ENCODE measurements at places on chromosomes 13 and 19. TPM values are rescaled to one million over a fixed set of nuclear protein-coding genes. Genes with fewer than 3 reads are reported as not detected.

Gene FFAR1
- total RNA-seq, result not detected

Gene TNFSF11
- total RNA-seq, result 1.5 TPM

Gene SGCG
- 0.16 TPM for total RNA-seq

Gene CGB5
- 2.1 TPM for total RNA-seq

Gene CDX2
- not detected for total RNA-seq

Gene PINLYP
- 1.3 TPM for total RNA-seq

Gene ADAMTS10
- total RNA-seq, result 5.5 TPM

Gene CEACAM7
- total RNA-seq, result not detected

Gene SIGLEC8
- total RNA-seq, result not detected

Gene OR10H1
- not detected for total RNA-seq

Gene CRX
- total RNA-seq, result not detected

Gene FBXO17
- total RNA-seq, result 53.4 TPM

Gene RXFP2
- total RNA-seq, result not detected

Gene ATP7B
- 10.8 TPM for total RNA-seq

Gene WASF3
- 3.7 TPM for total RNA-seq

Gene ZNF71
- total RNA-seq, result 11.2 TPM

Gene CYP4F3
- not detected for total RNA-seq

Gene TNFRSF19
- total RNA-seq, result 6.8 TPM

Gene SELENOV
- not detected for total RNA-seq

Gene GAS6
- 169 TPM for total RNA-seq

Gene CABP5
- not detected for total RNA-seq

Gene VPS36
- total RNA-seq, result 12.2 TPM

Gene FGF9
- total RNA-seq, result 0.51 TPM

Gene KASH5
- total RNA-seq, result not detected

Gene PLEKHG2
- 27.1 TPM for total RNA-seq

Gene STAP2
- 42.7 TPM for total RNA-seq

Gene PSG6
- not detected for total RNA-seq

Gene ADGRE3
- not detected for total RNA-seq

Gene TMC4
- 4.1 TPM for total RNA-seq

Gene FGF22
- 0.16 TPM for total RNA-seq

Gene SLC17A7
- total RNA-seq, result under 0.01 TPM

Gene MIER2
- 20.2 TPM for total RNA-seq

Gene KIR2DL4
- not detected for total RNA-seq

Gene CYSLTR2
- not detected for total RNA-seq

Gene SEMA6B
- total RNA-seq, result 0.49 TPM

Gene GPR32
- not detected for total RNA-seq

Gene FXYD1
- total RNA-seq, result not detected

Gene ETV2
- total RNA-seq, result 0.49 TPM
